Motor neuron (in vitro differentiated cells): ENCODE measurements at places on chromosomes 3 and 15. TPM values are rescaled to one million over a fixed set of nuclear protein-coding genes. Genes with fewer than 3 reads are reported as not detected.

GRCh38 chr3:78809966-78810365 is 957.8 kb downstream of the ROBO1 start:
- no peak for ATAC-seq

DNA sequence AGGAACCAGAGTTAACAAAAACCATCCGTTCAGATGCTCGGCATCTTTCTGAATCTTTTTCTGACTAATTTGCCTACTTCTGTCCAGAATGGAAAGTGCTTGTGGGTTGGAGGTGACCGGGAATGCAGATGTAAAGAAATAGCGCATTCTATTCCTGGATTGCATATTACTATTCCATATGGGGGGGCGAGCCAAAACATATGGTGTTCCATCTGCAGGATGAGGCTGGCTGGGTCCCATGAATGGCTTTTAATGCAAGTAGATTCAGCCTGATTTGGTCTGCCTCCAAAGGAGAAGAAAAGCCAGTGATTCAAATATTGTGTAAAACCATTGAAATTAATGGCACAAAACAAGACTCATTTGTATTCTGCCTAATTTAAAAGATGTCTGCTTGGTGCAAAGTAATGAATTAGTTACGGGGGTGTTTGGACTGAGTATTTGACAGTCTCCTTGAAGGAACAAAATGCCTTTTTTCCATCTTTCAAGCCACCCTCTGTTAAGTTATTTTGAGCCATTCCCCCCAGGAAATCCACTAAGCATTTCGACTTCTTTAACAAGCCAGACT is 99.0 kb downstream of the ST8SIA2 start:
- no peak for ATAC-seq

GRCh38 chr3:174532216-174532615 is 326.9 kb upstream of the NAALADL2 start:
- ATAC-seq: no peak

DNA sequence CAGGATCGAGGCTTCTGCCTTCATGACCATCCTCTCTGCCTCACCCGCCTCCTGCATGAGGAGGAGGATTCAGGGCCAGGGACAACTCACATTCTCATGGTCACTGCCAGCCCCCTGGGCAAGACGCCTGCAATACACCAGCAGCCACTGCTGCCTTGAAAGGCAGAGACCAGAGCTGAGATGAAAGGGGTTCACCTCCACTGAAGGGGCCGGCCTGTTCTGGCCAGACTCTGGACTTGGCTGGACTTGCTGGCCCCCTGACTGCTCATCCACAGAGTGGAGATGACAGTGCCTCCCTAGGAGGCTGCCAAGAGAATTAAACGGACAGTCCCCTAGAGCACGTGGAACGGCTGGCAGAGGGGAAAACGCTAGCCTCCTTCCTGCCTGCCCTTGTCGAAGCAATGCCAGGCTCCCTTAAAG is 35.2 kb downstream of the MGLL start:
- ATAC-seq: no peak

DNA sequence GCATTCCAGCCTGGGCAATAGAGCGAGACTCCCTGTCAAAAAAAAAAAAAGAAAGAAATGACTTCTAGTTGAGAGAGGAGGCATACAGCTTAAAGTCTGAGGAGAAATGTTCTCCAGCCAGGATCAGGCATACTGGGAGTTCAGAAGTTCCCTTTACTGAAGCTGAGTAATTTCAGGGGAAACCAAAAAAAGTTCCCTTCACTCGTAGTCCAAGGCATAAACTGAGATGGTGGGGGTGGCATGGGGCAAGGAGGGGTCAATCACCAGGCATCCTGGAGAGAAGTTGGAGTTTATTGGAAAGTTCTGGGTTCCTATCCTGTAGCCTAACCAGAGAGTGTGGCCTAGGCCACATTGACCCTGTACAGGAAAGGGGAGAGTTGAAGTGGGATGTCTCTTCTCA is 5.9 kb downstream of the GPX1 start:
- ATAC-seq: peak; percentile 13

- ATAC-seq: no peak
Observed at GRCh38 chr3:118943597-118943996, 91.0 kb downstream of the IGSF11 start.

DNA sequence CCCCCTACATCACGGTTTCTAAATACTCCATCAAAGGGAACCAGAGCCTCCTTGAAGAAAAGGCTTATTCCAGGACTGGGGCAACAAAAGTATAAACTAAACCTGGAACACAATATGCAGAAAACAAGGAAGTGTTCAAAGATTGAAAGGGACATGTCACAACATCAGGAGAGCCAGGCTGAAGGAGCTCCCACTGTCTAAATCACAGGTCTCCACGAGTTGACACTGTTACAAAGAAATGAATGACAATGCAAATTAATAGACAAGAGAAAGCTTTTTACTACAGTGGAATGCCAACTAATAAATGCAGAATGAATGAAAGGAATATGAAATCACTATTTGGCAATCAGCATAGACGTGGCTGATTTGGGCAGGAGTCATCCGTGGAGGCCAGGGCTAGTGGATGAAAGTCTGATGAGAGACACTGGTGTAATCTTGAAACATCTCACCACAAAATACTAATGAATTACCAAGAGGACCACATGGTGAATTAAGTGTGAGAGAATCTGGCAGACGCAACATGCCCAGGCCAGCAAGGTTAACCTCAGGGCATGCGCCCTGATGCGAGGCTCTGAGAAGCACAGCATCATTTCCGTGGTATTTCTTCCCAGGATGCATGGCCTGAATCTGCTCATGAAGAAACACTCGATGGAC is 123.8 kb upstream of the TJP1 start:
- no peak for ATAC-seq

GRCh38 chr15:56261854-56262509 is 18.3 kb upstream of the RFX7 start:
- ATAC-seq: peak; percentile 97

The UROC1 gene
- total RNA-seq: 0.35 TPM in 1 of 2 replicates, not detected in the other

The SOX14 gene
- total RNA-seq: 0.45 TPM in 1 of 2 replicates, not detected in the other

The ULK4 gene
- total RNA-seq: 7.3 and 8.1 TPM in 2 replicates

The CD86 gene
- total RNA-seq: 0.47 and 1.5 TPM in 2 replicates

The LINGO1 gene
- total RNA-seq: 1.2 and 1.6 TPM in 2 replicates

The PATL2 gene
- 0.31 and 0.41 TPM in 2 replicates for total RNA-seq

The EHHADH gene
- 0.47 and 0.73 TPM in 2 replicates for total RNA-seq

The RARB gene
- total RNA-seq: 33.6 and 108 TPM in 2 replicates

The CYP19A1 gene
- 0.94 and 1.2 TPM in 2 replicates for total RNA-seq

The CNTN6 gene
- 7.6 and 9.4 TPM in 2 replicates for total RNA-seq

The DISP2 gene
- 0.77 and 1.0 TPM in 2 replicates for total RNA-seq

The IL17RD gene
- 8.6 and 10.7 TPM in 2 replicates for total RNA-seq

The BFSP2 gene
- total RNA-seq: not detected in 2 replicates

The PCYT1A gene
- total RNA-seq: 19.2 and 19.6 TPM in 2 replicates

The KNG1 gene
- total RNA-seq: not detected in 2 replicates
